Activated naive CD4-positive, alpha-beta T cell treated with Interleukin-2 at 50 U/mL for 16 hours (primary cell): ENCODE measurements at places on chromosomes 7 and 10.

- no peak for DNase-seq
These were observed 17.8 kb downstream of the RGS10 start for GRCh38 chr10:119524720-119525070.

- no peak for DNase-seq
These were observed 67.6 kb downstream of the CAV1 start for GRCh38 chr7:116592445-116592844.

GRCh38 chr10:91054325-91054724, 133.4 kb upstream of the ANKRD1 start:
- DNase-seq, result no peak

DNA sequence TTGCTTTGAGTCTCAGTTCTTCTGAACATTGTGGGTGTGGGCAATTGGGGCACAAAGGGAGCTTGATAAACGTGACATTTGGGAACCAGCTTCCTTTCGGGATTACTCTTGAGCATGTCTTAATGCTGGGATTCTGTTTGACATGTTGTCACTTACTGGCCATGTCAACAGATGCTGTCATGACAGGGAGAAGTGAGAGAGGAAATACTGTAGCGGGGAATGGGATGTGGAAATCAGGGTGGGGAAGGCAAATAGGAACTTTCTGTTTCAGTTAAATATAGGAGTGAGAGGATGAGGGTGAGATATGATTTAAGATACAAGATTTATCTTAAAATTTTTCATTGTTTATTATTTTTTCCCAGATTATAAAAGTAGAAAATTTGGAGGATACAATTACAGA, 83.9 kb downstream of the SEC23IP start:
- DNase-seq, result no peak

GRCh38 chr10:30709700-30710358, 80.3 kb upstream of the LYZL2 start:
- no peak for DNase-seq

DNA sequence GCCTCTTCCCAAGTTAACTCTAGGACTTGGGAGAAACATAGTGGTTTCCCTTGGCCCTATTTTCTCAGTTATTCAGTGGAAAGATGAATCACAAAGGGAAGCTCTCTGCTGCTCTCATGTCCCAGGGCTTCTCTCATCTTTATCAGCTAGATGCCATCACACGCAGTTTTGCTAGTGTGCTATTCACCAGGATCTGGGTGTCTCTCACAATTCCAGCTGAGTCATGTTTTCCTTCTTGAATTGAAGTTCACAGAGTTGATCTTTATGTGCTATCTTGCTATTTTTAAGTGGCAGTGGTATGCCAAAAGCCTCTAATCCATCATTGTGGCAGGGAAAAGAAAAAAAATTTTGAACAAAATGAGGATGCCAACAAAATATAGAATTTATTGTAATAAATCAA, 101.3 kb downstream of the TWIST1 start:
- no peak for DNase-seq

- no peak for DNase-seq
These were observed 262.0 kb upstream of the FERD3L start for GRCh38 chr7:19407270-19407669.

- peak; percentile 62 for DNase-seq
These were observed 289.6 kb downstream of the SFMBT2 start for GRCh38 chr10:7121154-7121797.

- DNase-seq, result peak; percentile 53
These were observed 18.0 kb downstream of the STX1A start for GRCh38 chr7:73701357-73701995.

DNA sequence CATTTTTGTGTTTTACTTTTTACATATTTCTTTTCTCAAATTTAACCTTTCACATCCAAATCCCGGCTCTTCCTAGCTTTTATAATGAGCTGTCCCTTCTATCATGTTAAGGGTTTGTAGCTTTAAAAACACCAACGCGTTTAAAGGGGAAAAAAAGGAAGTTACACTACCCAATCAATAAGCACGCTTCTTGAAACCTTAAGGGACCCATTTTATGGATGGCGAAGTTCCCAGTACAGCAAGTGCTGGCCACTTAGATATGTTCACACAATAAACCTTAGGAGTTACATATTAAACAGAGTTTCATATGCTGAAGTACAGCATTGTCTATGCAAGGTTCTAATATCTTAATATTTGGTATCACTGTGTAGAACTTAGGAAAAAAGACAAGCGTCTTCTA, 1.8 kb downstream of the GNG11 start:
- no peak for DNase-seq
